T-cell (primary cell): ENCODE measurements at places on chromosomes 12 and 14. TPM values are rescaled to one million over a fixed set of nuclear protein-coding genes. Genes with fewer than 3 reads are reported as not detected.

DNA sequence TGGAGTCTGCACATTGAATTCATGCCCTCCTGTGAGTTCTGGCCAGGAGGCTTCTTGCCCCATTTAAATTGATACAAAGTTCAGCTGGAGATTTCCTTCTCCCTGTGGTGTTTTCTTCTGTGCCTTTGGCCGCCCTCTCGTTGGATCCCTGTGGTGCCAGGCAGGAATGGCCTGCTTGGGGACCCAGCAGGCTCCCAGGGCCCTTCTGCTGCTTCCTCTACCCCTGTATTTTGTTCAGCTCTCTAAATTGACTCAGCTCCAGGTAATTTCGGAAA is 197.2 kb downstream of the FOXA1 start:
- DNase-seq = no peak

DNA sequence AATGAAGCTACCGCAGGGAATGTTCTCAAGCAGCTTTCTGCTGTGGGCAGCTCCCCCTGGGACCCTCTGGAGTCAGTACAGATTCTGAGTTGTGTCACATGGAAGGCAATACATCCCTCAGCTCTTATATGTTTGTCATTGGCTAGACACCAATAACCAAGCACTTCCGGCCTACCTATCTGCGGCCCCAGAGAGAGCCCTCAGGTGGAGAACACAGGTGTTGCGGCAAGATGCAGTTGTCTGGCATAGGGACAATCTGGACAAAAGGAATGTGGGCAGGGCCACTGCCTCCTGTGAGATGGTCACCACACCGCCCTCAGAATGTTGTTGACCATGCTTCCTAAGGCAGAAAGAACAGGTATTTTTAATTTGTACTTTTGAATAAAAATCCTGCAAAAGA is 118.7 kb downstream of the BRMS1L start:
- no peak for DNase-seq

DNA sequence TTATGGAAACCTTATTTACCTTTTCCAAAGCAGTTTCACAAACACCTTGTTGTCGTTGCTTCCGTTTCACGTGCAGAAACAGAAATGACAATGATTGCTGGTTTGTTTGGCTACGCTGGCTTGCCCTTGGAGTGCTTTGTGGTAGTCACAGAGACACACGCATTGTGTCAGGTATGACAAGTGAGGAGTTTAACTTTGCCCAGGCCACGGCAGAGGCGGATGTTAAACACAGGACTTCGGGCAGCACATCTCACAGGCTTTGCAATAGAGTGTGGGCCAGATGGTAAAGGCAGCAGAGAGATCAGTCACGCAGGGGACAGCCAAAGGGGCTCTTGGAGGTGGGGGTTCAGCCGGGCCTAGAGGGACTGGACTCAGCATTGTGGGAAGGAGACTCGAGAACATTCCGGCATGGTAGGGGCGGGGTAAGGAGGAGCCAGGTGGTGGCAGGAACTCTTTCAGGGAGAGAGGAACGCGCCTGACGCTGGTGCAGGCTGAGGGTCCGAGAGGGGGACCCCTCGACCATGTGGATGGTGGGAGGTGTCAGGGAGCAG is 59.8 kb upstream of the KCNA1 start:
- no peak for DNase-seq

DNA sequence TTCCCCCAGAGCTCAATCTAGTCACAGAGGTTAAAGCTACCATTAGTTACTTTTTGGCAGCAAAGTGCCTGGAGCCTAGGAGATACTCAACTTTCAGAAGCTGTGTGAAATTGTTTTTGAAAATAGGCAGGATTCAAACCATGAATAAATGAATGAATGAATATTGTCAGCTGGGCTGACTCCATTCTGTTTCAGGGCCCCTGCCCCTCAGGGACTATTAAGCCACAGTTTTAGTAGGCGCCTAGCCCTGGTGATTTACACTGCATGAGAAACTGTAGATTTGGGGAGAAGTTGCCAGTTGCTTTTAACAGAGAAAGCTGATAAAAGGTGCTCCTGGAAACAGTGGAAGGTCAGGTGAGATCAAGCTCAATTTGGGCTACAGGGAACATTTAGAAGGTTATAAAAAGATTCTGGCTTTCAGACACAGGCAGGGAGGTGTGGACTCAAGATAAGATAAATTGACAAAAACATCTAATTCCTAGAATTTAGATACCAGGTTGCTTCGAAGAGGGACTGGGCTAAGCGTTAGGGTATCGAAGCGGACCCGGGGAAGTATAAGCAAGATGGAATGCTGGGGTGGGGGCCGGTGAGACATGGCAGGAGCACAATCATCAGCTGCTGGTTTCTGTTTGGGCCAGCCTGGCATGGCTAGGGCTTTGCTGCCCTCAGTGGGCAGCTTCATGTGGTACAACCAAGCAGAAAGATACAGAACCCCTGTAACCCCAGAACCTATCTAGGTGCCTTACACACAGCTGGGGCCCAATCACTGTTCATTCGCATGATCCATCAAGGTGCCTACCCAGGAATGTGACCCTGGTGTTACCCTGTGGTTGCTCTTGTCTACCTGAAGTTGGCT is 14.9 kb upstream of the CELA1 start:
- no peak for DNase-seq

DNA sequence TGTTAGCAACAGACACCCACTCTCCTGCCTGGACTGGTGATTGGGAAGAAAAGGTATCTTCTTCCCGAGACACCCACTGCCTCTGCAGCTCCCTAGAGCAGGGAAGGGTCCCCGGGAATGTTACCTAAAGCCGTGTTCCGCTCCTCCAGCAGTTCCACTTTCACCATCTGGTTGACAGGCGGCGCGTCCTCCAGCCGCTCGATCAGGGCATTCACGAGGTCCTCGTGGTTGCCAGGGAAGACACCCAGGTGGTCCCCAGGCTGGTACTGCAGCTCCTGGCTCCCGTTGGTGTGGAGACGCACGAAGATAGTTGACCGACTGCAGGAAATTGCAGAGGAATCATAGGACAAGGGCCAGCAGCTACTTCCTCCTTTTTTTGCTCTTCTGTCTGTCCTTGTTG is 44.2 kb upstream of the FBXO21 start:
- DNase-seq = no peak

DNA sequence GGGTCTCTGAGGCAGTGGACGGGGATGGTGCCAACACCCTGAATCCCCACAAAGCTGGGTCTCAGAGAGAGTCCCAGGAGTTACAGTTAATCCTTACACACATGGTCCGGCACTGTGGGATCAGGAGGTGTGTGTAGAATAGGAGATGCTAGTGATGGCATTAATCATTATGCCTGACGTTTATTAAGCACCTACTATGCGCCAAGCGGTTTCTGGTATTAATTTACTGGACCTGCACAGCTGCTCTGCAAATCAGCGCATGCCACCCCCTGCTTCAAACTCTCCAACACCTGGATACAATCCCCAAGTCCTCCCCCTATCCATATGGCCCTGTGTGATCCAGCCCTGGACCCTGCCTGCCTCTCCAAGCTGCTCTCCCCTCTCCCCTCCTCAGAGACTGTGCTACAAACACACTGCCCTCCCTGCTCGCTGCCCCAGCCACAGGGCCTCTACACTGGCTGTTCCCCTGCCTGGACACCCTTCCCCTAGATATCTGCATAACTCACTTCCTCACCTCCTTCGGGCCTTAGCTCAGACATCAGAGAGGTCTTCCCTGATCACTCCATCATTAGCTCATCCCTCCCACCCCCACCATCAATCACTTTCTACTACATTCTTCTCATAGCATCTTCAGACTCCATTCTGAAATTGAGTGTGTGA is 86.0 kb downstream of the RFLNA start:
- DNase-seq = no peak

GRCh38 chr12:104276273-104277131 is 27.0 kb upstream of the EID3 start:
- no peak for DNase-seq

- DNase-seq = no peak
These were observed 1.8 kb upstream of the RCOR1 start for GRCh38 chr14:102590667-102591099.

- no peak for DNase-seq
These were observed 85.5 kb downstream of the CEP83 start for GRCh38 chr12:94374124-94374523.

- no peak for DNase-seq
These were observed 220.6 kb upstream of the RGS6 start for GRCh38 chr14:71711619-71712018.

DNA sequence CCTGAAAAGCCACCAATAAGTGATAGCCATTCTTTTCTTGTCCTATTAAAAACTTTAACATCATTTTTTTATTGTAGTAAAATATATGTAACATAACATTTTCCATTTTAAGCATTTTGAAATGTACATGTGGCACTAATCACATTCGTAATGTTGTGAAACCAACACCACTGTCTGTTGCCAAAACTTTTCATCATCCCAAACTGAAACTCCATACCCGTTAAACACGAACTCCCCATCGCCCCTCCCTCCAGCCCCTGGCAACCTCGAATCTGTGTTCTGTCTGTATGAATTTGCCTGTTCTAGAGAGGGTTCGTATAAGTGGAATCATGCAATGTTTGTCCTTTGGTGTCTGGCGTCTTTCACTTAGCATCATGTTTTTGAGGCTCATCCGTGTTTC is 75.9 kb downstream of the CCDC92 start:
- no peak for DNase-seq

DNA sequence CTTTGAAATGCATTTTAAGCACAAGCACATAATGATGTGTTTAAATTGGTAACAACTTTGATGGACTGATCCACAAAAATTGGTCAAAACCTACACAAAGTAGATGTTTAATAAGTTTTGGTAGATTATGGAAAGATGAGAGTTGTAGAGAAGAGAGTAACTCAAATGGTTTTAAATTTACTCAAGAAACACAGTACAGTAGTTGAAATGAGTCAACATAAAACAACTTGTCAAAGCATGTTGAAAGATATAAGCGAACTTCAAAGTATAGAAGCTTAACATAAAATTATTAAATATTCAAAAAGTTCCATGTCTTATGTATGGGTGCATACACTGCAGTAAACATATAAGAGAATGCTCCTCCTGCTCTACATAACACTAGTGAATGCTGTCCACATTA is 49.4 kb downstream of the KITLG start:
- no peak for DNase-seq

GRCh38 chr12:121060149-121061001 is 21.3 kb upstream of the OASL start:
- DNase-seq = peak; percentile 61

DNA sequence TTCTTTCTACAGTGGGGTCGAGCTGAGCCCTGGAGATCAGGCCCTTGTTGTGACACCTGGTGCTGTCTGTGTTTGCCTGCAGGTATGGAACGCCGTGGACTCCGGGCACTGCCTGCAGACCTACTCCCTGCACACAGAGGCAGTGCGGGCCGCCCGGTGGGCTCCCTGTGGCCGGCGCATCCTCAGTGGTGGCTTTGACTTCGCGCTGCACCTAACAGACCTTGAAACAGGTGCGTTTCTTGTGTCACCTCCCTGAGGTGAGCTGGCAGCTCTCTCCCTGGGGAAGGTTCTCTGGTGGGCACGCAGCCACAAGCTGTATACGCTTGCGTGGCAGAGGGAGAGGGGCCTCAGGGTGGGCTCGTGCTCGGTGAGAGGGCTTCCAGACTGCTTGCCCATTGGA is 119.3 kb downstream of the BEGAIN start:
- DNase-seq = no peak

DNA sequence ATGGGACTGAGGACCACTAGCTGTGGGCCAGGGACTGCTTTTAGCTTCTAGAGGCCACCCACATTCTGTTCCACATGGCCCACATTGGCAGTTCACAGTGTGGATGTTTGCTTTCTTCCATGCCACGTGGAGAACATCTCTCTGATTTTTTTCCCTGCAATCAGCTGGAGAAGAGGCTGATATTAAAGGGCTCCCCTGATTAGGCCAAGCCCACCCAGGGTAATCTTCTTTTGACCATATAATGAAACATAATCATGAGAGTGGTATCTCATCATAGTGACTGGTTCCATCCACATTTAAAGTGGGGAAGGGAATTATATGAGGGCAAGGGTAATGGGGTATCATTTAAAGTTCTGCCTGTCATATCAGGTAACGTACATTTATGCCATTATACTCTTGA is 15.8 kb downstream of the DAAM1 start:
- DNase-seq = no peak

DNA sequence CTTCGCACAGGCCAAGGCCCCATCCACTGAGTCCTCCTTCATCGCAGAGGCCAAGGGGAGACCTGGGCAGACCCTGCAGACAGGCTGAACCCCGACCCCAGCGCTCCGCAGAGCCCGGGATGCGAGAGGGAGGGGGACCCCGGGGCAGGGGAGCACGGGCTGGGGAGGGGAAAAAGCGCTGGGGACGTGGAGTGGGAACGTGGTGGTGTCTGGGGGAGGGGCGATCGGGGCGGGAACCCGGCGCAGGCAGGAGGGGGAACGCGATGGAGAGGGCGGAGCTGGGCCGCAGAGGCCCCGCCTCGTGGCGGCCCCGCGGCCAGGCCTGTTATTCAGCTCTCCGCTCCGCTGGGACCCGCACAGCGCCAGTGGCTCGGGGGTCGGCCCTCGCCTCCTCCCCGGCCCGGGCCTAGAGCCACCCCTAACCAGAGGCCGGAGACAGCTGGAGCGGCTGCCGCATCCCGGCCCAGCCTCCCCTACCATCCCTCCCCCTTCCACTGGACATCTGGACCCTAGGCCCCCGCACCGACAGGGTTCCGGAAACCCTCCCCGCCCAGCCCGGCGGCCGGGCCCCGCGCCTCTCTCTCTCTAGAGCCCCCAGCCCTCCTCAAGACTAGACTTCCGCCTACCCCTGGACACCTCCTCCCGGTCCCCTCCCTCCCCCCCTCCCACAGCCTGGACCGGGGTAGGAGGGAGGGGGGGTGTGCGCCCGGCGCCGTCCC is at the start of gene ARHGEF25:
Gene ARHGEF25, plus strand, starts transcription at position 328 of the 719 bp plus-strand sequence. CDS start 460 bp downstream, outside the sequence.
- peak; percentile 54 for DNase-seq

DNA sequence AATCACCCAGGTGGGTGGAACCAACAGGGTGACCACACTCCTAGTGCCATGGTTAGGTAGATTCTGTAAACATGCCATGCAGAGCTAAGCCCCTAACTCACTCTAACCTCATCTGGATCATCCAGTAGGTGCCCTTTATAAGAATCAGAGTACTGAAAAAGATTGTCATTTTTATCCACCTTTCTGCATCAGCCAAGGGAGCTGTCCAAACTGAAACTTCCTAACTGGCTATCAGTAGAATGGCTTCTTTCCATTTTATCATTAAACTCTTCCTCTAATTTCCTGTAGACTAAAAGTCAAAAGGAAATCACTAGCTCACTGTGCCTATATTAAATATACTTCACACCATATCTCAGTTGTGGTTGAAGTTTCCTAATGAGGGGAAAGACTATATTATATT is 6.5 kb downstream of the KCNK10 start:
- DNase-seq = no peak

TAS2R42 gene
- not detected for total RNA-seq

TMPRSS12 gene
- not detected for total RNA-seq

ZNF740 gene
- total RNA-seq = 90.1 TPM

HOXC10 gene
- not detected for total RNA-seq

FAM90A1 gene
- 0.40 TPM for total RNA-seq

SLC35F4 gene
- total RNA-seq = not detected

RERGL gene
- total RNA-seq = not detected
